Muscle of leg (tissue), 16 donors: ENCODE measurements at places on chromosomes 11 and 22. TPM values are rescaled to one million over a fixed set of nuclear protein-coding genes. Genes with fewer than 3 reads are reported as not detected.

Gene DDTL
- 6.5 TPM for polyA plus RNA-seq

Gene CSTPP1
- polyA plus RNA-seq = 22.8 TPM

Gene PARVG
- 2.8 TPM for polyA plus RNA-seq

Gene CRYBB3
- not detected for polyA plus RNA-seq

Gene OR8G1
- polyA plus RNA-seq = not detected

Gene CCDC134
- 7.9 TPM for polyA plus RNA-seq

Gene OR4D5
- not detected for polyA plus RNA-seq

Gene OR51B5
- not detected for polyA plus RNA-seq

Gene CST6
- 1.0 TPM for polyA plus RNA-seq

Gene OR5I1
- not detected for polyA plus RNA-seq

Gene ELFN2
- polyA plus RNA-seq = 1.4 TPM

Gene RFPL2
- not detected for polyA plus RNA-seq

Gene MPZL3
- 0.81 TPM for polyA plus RNA-seq

Gene OR8D4
- not detected for polyA plus RNA-seq

Gene TTC17
- polyA plus RNA-seq = 85.3 TPM

Gene CBX7
- 2.6 TPM for polyA plus RNA-seq

Gene SCYL1
- polyA plus RNA-seq = 52.9 TPM

Gene KCNJ11
- 15.0 TPM for polyA plus RNA-seq

Gene GSTP1
- 299 TPM for polyA plus RNA-seq

Gene HORMAD2
- not detected for polyA plus RNA-seq

Gene TEX54
- polyA plus RNA-seq = not detected

Gene GAL3ST1
- 6.6 TPM for polyA plus RNA-seq
